ENCODE measurements at places on chromosomes 13 and 19.

DNA sequence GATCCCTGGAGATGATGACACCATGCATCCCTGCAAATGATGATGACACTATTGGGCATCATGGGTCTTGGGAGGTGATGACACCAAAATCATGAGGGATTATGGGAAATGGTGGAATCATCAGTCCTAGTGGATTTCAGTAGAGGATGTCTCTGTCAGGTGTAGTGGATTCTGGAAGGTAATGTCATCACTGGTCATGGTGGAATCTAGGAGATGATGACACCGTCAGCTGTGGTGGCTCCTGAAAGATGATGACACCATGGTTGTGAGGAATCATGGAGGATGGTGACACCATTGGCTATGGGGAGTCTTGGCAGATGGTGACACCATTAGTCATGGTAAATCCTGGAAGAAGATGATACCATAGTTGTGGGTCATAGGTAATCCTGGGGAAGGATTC is 11.9 kb downstream of the SHISA7 start:
- H3K27ac ChIP-seq = no peak overlapping the region
- DNase-seq = no peak
- no peaks in the 10 kb centered on the region for H3K36me3 ChIP-seq
- peaks cover 4% of the 10 kb centered on the region for H3K27me3 ChIP-seq
- no peak overlapping the region for H3K4me3 ChIP-seq

DNA sequence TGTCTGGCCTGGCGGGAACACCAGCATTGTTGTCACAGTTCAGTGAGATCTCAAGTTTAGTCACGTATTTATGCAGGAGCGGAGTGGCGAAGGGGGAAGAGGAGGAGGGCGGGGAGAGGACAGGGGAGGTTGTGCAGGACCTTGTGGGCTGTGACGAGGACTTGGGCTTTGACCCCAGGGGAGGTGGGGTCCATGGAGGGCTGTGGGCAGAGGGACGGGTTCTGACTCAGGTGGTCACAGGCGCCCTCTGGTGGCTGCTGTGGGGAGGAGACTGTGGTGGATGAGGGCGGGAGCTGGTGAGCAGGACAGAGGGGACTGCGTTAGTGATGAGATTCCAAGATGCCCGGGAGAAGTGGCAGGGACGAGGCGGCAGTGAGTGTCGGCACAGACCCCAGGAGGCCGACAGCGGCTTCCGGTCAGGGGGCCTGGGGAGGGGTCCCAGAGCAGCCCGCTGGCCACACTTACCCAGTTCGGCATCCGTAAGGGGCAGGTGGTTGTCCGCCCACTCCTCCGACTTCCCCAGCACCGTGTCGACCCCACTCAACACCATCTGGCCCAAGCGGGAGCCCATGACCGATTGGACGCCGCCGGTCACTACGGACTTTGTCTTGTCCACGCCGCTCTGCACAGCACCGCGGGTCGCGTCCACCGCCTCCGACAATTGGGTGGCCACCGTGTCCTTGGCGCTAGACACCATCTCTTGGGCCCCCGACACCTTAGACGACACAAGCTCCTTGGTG is 15.7 kb downstream of the PLIN3 start:
- DNase-seq = peak; percentile 59
- no peak overlapping the region for H3K4me3 ChIP-seq
- no peaks in the 10 kb centered on the region for H3K27me3 ChIP-seq
- H3K27ac ChIP-seq = no peak overlapping the region
- peaks cover 20% of the 10 kb centered on the region for H3K4me1 ChIP-seq

GRCh38 chr13:27978301-27978968 is 9.3 kb upstream of the CDX2 start:
- H3K4me3 ChIP-seq = no peak overlapping the region
- no peak overlapping the region for H3K27ac ChIP-seq
- peaks cover 17% of the 10 kb centered on the region for H3K4me1 ChIP-seq
- no peak for DNase-seq
- no peaks in the 10 kb centered on the region for H3K36me3 ChIP-seq

DNA sequence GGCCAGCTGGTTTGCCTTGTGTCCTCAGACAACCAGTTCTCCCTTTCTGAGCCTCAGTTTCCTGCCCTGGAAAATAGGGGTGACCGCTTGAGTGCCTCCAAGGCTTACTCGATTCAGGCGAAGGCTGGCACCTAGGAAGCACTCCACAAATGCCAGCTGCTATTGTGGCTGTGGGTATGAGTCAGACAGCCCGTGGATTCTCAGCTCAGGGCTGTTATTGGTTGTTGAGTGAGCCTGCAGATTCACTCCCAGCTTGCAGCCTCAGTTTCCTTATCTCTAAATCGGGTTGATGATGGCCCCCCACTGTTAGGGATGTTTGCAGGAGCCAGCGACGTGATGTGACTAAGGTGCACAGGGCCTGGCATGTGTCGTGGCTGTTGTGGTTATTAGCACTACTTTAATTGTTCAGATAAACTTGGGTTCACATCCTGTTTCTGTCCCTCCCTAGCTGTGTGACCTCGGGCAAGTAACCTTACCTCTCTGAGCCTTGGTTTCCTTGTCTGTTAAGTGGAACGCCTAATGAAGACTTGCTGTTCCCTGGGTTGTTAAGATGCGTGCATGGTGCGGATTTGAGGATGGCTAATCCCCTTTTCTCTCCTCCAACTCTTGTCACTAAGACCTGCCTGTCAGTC is 2.4 kb downstream of the MARK4 start:
- H3K36me3 ChIP-seq = peaks cover 9% of the 10 kb centered on the region
- DNase-seq = no peak
- H3K27ac ChIP-seq = no peak overlapping the region
- no peaks in the 10 kb centered on the region for H3K27me3 ChIP-seq

DNA sequence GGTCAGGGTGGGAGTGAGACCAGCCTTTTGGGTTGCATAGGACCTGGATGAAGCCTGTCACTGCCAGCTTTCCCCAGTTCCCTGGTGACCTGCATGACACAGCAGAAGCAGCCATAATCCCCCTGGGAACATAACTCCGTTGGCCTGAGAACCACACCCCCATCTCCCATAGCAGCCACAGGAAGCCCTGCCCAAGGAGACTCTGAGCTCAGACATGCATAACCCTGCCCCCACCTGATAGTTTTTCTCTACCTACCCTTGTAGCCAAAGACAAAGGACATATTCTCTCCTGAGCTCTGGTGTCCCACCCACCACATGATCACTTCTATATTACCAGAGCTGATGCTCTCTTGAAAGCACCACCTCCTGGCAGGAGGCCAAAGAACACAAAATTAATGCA is 413.5 kb upstream of the HTR2A start:
- no peaks in the 10 kb centered on the region for H3K36me3 ChIP-seq
- no peak overlapping the region for H3K27ac ChIP-seq
- no peak overlapping the region for H3K4me3 ChIP-seq
- H3K27me3 ChIP-seq = no peaks in the 10 kb centered on the region
- H3K4me1 ChIP-seq = peaks cover 4% of the 10 kb centered on the region

DNA sequence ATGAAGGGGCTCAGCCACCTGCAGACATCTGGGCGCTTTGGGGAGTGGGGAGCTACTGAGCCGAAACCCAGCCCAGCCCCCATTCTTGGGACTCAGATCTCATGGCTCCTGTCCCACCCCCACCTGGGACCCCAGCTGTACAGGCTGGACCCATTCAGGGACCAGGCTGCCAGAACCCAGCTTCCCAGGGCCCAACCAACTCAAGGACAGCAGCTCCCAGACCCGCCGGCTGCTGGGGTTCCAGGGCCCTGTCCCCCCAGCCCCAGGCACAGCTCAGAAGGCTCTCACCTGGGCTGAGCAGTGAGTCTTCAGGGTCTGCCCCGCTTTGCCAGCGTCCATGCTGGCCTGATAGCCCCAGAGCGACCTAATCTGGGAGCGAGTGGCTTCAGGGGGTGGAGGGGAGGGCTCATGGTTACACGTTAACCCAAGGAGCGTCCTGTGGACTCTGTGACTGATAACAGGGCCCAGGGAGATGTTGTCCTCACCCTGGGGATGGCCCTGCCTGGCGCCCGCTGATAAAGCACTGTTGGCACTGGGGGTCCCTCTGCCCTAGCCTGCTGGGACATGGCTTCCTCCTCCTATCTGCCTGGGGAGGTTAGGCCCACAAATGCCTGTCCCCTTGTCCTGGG is at the start of gene TMEM86B:
TSS of gene TMEM86B (minus strand) at position 361 of the 629 bp plus-strand sequence. CDS start at position 339, 22 bp downstream.
- H3K4me3 ChIP-seq = no peak within 1 kb of the TSS
- H3K27me3 ChIP-seq = no peaks in the 10 kb centered on the region

DNA sequence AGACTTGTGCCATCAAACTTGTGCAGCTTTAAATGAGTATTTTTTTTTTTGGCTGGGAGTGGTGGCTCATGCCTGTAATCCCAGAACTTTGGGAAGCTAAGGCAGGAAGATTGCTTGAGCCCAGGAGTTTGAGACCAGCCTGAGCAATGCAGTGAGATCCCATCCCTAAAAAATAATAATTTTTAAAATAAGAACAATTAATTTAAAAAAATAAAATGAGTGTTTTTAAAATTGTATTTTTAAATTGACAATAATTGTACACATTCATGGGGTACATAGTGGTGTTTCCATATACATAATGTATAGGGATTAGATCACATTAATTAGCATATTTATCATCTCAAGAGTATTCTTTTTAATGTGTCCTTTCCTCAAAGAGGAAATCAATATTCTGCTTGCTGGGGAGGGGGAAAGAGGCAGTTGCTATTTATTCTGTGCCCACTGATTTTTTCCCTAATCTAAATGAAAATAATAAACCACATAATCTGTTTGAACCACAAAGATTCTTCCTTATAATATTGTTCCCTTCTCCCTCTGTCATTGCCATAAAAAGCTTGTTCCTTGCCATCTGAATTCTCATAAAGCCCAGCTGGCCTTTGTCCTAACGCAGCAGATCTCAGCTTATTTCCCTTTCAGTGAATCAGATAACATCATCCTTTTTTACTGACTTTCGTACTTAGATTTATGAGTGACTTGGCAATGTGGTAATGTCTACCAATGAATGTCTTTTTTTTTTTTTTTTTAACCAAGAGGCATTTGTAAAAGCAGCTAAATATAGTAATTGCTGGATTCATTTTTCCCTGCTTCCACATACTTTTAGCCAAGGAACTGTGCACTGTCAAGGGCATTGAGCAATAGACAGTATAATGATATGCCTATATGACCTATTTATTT is 81.8 kb upstream of the RUBCNL start:
- no peak overlapping the region for H3K27ac ChIP-seq
- H3K27me3 ChIP-seq = no peaks in the 10 kb centered on the region
- no peaks in the 10 kb centered on the region for H3K4me1 ChIP-seq
- no peak overlapping the region for H3K4me3 ChIP-seq
- no peaks in the 10 kb centered on the region for H3K36me3 ChIP-seq

DNA sequence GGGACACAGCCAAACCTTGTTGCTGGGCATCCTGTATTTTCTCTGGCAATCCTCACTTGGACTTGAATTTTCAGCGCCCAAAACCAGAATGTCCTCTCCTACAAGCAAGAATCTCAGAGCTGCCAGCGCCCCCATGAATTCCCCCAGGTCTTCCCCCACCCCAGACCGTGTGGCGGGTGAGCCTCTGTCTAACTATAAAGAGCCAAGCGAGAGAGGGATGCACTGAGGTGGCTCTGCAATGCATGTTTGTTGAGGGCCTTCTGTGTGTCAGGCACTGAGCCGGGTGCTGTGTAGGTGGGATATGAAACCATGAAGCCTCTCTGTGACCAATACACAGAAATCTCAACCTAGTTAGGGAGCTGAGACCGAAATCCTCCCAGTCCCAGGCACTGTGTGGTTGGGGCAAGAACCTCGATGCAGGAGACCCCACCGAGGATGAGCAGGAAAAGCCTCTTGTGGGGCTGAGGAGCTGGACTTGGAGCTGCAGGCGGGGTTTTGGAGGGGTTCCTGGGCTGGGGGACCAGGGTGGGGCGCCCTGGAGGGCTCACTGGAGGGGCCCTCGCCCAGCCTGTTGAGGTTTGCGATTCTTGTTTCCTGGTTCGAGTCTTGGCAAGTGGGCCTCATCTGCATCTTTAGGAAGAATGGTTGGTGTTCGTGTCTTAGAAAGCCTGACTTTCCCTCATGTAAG is 12.4 kb upstream of the PROZ start:
- no peak for DNase-seq
- H3K4me3 ChIP-seq = no peak overlapping the region
- H3K27ac ChIP-seq = no peak overlapping the region
- peaks cover 5% of the 10 kb centered on the region for H3K27me3 ChIP-seq
- no peaks in the 10 kb centered on the region for H3K36me3 ChIP-seq

GRCh38 chr13:21879263-21879914 is 208.5 kb downstream of the FGF9 start:
- H3K27me3 ChIP-seq = no peaks in the 10 kb centered on the region
- no peak for DNase-seq
- H3K4me3 ChIP-seq = no peak overlapping the region
- no peak overlapping the region for H3K27ac ChIP-seq
- no peaks in the 10 kb centered on the region for H3K36me3 ChIP-seq

DNA sequence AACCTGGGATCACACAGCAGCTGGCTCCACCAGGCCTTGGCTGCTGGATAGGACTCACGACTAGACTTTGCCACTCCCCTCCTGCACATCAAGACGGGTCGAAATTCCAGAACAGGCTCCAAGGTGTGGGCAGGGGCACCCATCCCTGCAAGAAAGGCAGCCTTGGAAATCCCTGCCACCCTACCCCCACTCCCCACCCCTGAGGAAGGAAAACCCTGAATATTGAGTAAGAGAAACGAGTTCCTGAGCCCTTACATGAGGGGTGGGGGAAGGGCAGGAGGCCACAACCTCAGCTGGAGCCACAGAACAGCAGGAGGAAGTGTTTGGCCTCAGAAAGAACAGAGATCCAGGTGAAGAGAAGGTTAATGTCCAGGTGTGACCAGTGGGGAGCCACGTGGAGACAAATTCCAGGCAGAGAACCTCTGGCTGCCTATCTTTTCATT is 20.1 kb downstream of the DEDD2 start:
- H3K4me3 ChIP-seq = no peak overlapping the region
- no peak for DNase-seq
- H3K4me1 ChIP-seq = peaks cover 16% of the 10 kb centered on the region
- H3K36me3 ChIP-seq = peaks cover 59% of the 10 kb centered on the region
- no peak overlapping the region for H3K27ac ChIP-seq

DNA sequence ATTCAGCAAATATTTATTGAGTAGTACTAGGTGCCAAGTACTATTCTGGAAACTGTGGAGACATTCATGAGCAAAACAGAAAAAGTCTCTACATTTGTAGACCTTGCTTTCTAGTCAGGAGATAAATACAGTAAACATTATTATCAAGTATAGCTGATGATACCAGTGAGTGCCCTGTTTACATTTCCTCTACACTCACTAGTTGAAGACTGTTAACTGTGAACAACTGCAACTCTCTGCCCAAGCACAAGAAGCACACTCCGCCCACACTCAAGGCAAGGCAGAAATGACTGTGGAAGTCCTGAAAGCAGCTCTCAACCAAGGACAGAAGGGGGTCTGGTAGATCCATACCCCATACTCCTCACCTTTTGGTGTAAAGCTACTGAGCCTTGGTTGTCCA is 837.0 kb downstream of the DIAPH3 start:
- no peak overlapping the region for H3K27ac ChIP-seq
- DNase-seq = no peak
- H3K4me1 ChIP-seq = no peaks in the 10 kb centered on the region
- H3K27me3 ChIP-seq = no peaks in the 10 kb centered on the region
- H3K4me3 ChIP-seq = no peak overlapping the region

DNA sequence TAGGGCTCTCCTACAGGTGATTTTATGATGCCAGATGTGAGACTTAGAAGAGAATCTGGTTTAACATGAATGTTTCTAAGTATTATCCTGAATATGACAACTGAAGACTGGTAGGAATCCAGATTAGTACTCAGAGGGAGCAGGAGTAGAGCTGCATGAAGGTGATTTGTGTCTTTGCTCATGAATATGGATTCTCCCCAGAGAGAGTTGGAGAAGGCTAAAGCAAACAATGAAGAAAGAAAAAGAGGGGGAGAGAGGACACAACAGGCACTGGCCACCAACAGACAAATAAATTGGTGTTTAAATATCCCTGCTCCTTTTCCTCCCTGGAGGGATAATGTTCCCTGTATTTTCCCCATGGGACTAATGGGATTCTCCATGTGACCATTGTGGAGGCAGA is 427.0 kb upstream of the KLF12 start:
- no peak overlapping the region for H3K4me3 ChIP-seq
- H3K36me3 ChIP-seq = no peaks in the 10 kb centered on the region
- no peaks in the 10 kb centered on the region for H3K27me3 ChIP-seq
- DNase-seq = no peak
- no peak overlapping the region for H3K27ac ChIP-seq
- no peaks in the 10 kb centered on the region for H3K4me1 ChIP-seq

All from mesenchymal stem cell (in vitro differentiated cells and primary cell).